GM12878 (cell line): ENCODE measurements at places on chromosomes 12 and 14. TPM values are rescaled to one million over a fixed set of nuclear protein-coding genes. Genes with fewer than 3 reads are reported as not detected.

DNA sequence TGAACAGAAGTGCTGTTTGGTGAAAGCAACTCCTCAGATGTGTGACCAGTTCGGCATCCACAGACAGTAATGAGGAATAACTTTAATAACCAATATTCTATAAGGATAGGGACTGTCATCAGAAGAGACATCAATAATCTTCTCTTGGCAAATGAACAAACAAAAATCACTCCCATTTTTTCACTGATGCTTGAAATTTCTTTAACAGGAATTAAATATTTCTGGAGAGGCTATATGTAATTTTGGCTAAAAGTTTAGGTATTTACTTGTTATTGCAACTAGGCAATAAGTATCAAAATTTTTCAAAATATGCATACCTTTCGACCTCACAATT, 121.6 kb upstream of the EEA1 start:
- DNase-seq = no peak

ACACB gene
- total RNA-seq = 0.88 and 1.4 TPM in 2 replicates

GRCh38 chr12:123971449-123971769, 1.2 kb downstream of the CCDC92 start:
- DNase-seq = no peak

GRCh38 chr12:123064885-123065619, 84.6 kb downstream of the ARL6IP4 start:
- no peak for DNase-seq

DNA sequence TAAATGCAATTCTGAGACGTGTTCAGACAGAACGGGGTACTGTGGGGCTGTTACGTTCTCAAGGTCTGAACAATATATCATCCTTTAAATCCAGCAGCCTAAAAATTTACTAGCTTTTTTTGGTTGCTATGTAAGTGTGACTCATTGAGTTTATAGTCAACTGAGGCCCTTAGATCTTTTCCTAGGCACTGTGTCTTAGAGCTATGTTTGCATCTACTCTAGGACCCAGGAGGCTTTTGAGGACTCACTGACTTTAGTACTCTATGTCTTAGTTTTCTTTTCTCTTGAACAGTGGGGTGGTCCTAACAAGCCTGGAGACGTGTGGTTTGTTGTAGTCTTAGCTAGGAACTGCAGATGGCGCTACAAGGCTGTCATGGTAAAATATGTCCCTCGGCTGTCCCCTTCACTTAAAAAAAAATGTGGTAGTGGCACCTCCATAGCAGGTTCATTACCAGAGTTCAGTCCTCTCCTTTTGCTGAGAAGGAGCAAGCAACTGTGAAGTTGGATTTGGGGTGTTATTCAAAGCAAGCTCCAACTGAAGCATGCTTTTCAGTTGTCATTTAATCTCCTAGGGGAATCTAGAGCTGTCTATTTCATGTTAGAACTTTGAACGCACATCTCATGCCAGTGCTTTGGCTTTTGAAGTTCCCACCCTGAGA, 8.7 kb upstream of the SPATS2 start:
- DNase-seq = no peak

GRCh38 chr14:104448321-104448720, 131.2 kb upstream of the C14orf180 start:
- no peak for DNase-seq

DNA sequence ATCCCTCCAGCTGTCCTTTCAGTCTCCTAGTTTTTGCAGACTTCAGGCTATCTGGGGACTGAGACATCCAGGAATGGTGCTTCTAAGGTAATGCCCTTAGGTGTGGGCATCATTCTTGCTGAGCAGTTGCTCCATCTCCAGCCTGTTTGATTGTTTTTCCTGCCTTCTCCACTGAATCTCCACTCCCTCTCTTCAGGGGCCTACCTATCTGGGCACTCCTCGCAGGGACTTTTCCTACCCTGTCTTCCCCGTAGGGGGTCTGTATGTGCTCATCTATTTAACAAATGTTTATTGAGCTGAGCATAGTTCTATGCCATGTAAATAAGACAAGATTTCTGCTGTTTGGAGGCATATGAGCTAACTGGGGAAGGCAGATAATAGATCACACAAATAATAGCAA, 2.5 kb downstream of the FITM1 start:
- DNase-seq = no peak

GRCh38 chr14:96264853-96265252, 8.8 kb downstream of the BDKRB1 start:
- no peak for DNase-seq

- no peak for DNase-seq
Observed at GRCh38 chr12:121803861-121804416, at the start of gene SETD1B. Gene SETD1B (plus strand): TSS chr12:121804009. CDS start chr12:121804738, 729 bp downstream.

PMEL gene
- total RNA-seq = 0.96 and 1.3 TPM in 2 replicates

CEP128 gene
- total RNA-seq = 6.7 and 7.7 TPM in 2 replicates

DNA sequence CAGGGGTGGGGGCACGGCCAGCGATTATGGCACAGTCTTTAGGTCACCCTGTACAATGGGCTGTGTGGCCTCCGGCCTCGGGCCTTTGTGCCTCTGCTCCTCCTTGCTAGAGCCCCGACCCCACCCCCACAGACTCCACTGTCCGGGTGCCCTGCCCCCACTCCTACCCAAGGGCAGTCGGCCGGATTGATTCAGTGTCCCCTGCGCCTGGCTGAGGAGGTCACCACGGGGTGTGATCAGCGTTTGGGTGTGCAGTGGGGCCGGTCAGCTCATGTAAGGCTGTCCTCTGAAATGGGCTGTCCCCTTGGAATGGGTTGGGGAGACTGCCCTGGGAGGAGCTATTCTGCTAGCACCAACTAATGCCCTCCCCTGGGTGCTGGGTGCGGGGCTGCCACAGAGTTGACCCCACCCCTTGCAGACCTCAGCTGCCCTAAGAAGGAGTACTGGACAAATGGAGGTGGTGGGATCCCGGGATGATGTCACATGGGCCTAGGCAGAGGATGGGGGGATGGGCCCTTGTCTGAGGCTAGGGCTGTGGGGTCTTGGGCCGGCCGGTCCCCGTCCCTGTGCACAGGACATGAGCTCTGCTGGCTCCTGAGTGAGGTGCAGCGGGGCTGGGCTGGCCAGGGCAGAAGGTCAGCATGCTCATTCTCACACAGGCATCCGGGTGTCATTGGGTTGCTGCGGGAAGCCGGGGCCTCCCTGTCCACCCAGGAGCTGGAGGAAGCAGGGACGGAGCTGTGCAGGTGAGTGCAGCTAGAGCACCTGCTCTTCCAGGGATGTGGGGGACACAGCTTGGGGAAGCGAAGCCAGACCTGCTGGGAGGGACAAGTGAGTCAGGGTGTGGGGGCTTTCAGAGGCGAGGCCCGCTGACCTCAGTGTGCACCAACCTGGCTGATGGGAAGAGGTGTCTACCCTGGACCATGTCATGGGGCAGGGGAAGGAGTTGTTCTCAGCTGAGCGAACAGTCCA, 23.4 kb downstream of the ASPG start:
- no peak for DNase-seq

GOLGA3 gene
- 36.3 and 42.7 TPM in 2 replicates for total RNA-seq

GRCh38 chr12:73445658-73446324, 1091.8 kb upstream of the ATXN7L3B start:
- no peak for DNase-seq

DNA sequence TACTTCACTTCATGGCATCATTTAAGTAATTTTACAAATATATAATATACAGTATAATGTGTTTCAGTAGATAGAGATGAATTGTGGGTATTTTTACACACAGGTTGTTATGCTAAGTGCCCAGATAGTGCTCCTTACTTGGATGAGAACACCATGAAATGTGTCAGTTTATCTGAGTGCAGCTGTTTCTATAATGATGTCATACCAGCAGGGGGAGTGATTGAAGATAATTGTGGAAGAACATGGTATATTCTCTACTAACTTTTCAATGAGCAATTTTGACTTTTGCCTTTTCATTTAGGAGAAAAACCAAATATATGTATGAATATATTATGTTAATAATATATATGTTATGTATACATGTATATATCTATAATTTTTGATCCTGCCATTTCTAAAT, 221.6 kb downstream of the LRRK2 start:
- DNase-seq = no peak

DNA sequence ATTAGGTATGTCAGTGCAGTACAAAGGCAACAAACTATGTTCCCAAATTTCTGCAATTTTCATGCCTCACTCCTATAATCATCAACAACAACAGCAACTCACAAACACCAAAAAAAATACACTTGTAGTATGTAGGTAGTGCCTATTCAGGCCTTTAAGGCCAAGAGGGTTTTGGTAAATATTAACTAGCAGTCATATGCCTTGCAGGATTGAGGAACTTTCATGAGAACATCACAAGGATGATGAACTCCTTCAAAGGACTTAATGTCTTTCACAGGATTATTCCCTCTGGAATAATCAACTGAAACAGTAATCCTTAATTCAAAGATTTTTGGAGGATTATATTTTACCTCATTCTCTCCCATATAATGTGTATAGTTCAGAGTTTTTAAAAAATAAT, 293.8 kb downstream of the NOVA1 start:
- DNase-seq = no peak

KLHL33 gene
- total RNA-seq = 0.08 TPM in 2 replicates

DNA sequence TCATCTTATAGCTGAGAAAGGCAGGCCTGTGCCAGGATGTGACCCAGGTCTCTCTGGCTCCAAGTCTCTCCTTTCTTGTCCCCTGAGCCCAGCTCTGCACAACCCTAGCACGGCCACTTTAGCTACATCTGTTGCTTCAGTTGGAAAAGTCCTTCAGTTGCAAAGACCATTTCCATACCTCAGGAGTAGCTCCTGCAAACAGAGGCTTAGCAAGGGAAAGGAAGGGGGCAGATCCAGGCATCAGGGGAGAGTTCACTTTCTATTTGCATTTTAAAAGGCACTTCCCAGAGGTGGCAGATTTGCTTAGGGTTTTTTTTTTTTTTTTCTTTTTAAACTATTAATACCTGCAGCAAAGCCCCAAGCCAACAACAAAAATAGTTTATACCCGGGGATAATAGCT, 3.0 kb upstream of the PITPNM2 start:
- DNase-seq = no peak

GRCh38 chr14:73014105-73014504, 12.8 kb downstream of the ZFYVE1 start:
- DNase-seq = peak; percentile 90
